ENCODE measurements at places on chromosomes 4 and X.
A peak's percentile ranks its signal among the peaks of the same experiment; 100 is the strongest.

DNA sequence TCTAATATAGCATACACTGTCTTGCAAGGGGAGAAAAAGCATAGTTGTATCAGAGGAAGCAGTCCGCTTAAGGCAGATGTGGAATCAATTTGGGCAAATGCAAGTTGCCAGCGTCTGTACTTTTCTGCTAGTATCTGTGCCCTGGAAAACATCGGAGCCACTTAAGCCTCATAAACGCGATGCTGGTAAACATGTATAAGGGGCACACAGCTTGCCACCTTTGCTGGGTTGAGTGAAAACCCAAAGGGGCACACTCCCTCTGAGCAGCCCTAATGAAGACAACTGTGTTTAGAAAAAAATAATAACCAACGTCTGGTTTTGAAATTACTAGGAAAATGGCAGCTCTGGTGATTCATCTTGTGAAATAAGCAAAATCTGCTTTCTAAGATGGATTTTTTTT, 24.3 kb downstream of the SMIM20 start:
- no peak for DNase-seq

GRCh38 chr4:173489514-173489913, 40.5 kb downstream of the HAND2 start:
- peak; percentile 60 for DNase-seq

DNA sequence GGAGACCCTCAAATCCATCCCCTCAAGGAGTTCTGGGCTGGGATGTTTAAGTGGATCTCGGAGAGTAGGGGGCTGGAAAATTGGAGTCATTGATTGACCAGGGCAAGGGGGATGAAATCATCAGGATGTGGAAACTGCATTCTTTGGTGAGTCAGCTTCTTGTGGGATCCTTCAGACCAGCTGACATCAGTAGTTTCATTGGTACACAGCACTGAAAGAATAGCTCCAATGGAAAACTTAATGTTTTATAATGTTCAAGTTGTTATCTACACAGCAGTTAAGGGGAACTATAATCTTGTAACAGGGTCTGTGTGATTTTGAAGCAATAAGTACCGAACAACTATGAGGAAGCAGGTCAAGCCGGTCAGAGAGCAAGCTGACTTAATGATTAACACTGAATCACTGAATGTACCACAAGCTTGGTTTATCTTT, 506.1 kb downstream of the RPA4 start:
- DNase-seq = peak; percentile 74

- DNase-seq = no peak
Observed at GRCh38 chr4:153228512-153229140, 24.4 kb downstream of the TRIM2 start.

GRCh38 chrX:132855780-132856341, 102.6 kb downstream of the HS6ST2 start:
- DNase-seq = no peak

GRCh38 chr4:112172180-112172579, 26.9 kb downstream of the FAM241A start:
- no peak for DNase-seq

DNA sequence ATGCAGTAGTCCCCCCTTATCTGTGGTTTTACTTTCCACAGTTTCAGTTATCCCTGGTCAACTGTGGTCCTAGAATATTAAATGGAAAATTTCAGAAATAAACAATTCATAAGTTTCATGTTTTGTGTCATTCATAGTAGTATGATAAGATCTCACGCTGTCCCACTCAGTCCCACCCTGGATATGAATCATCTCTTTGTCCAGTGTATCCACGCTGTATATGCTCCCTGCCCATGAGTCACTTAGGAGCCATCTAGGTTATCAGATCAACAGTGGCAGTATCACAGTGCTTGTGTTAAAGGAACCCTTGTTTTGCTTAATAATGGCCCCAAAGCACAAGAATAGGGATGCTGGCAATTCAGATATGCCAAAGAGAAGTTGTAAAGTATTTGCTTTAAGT, 16.2 kb upstream of the SYTL4 start:
- DNase-seq = peak; percentile 25

- no peak for DNase-seq
Observed at GRCh38 chrX:7262551-7262950, 114.6 kb upstream of the PUDP start.

DNA sequence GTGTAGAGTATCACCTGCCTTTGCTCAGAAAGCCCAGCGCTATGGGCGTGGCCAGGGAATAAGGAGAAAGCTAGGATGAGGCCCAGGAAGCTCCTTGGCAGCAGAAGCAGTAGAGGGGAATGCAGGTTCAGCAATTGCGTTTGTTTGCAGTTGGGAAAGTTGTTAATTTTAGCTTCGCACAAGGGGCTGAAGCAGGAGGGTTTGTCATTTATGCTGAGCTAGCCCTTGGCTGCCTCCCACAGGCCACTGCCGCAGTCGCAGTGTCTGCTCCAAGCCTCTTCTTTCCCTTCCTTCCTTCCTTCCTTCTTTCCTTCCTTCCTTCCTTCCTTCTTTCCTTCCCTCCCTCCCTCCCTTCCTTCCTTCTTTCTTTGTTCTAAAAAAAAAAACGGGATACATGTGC, 21.5 kb downstream of the FRMPD3 start:
- DNase-seq = no peak

Data from fibroblast of skin of back (primary cell).